ENCODE measurements at places on chromosomes 11 and 22. TPM values are rescaled to one million over a fixed set of nuclear protein-coding genes. Genes with fewer than 3 reads are reported as not detected.

The GLYATL1 gene
- not detected for total RNA-seq

The GLB1L3 gene
- total RNA-seq, result not detected

The POTEH gene
- total RNA-seq, result not detected

The AMOTL1 gene
- total RNA-seq, result 0.20 TPM

The GDPD4 gene
- total RNA-seq, result not detected

GRCh38 chr11:119189393-119189792, 4.1 kb downstream of the NHERF4 start:
- H3K4me1 ChIP-seq, result peaks cover 33% of the 10 kb centered on the region
- H3K27ac ChIP-seq, result no peak overlapping the region
- H3K36me3 ChIP-seq, result no peaks in the 10 kb centered on the region
- peaks cover 16% of the 10 kb centered on the region for H3K27me3 ChIP-seq
- DNase-seq, result no peak

DNA sequence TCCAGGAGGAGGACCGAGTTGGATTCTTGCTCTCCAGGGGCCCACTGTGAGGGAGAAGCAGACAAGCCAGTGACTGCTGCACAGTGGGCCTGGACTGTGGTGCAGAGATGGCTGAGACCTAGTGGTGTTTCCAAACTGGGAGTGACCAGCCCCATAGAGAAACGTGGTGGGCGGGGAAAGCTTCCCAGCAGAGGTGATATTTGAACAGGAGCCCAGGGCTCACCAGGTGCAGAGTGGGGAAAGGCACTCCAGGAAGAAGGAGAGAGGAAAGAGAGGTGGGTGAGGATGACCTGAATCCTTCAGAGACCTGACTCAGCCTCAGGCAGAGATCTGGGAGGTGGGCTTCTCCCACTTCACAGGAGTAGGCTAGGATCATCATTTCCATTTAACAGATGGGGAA, 52.1 kb upstream of the RASD2 start:
- peaks cover 27% of the 10 kb centered on the region for H3K27me3 ChIP-seq
- no peak overlapping the region for H3K27ac ChIP-seq
- H3K36me3 ChIP-seq, result no peaks in the 10 kb centered on the region
- DNase-seq, result no peak

GRCh38 chr11:115284773-115285172, 219.4 kb downstream of the CADM1 start:
- DNase-seq, result no peak
- no peak overlapping the region for H3K4me3 ChIP-seq
- H3K36me3 ChIP-seq, result no peaks in the 10 kb centered on the region
- no peak overlapping the region for H3K27ac ChIP-seq
- H3K27me3 ChIP-seq, result no peaks in the 10 kb centered on the region
- peaks cover 28% of the 10 kb centered on the region for H3K4me1 ChIP-seq

DNA sequence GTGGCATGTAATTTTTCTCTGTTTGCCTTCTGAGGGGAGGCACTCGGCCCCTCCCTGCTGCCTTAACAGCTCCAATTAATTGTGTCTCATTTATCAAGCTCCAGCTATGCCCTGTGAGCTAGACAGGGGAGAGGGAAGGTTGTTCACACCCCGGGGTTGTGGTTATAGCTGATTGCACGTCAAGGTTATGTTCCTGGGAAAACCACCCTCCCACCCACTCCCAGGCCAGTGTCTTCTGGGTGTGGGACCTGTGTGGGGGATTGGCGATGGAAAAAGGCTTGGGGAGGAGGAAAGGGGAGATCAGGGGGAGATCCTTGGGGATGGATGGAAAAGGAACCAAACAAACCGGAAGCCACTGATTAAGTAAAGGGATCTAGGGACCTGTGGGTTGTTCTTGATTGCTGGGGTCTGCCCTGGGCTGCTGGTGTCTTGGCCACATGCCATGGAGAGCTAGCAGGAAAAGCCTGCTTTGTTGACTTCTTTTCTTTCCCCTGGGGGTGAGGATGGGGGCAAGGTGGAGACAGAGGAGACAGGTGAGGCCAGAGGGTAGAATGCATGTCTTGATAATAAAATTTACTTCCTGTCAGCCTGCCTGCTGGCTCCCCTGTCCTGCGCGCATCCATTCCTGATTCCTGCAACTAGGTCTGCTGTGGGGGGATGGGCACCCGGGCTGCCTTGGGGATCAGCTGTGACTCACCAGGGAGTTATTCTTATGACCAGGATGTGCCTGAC, 13.5 kb upstream of the SORL1-AS1 start:
- no peak overlapping the region for H3K4me3 ChIP-seq
- H3K4me1 ChIP-seq, result peaks cover 71% of the 10 kb centered on the region
- no peaks in the 10 kb centered on the region for H3K27me3 ChIP-seq
- no peak overlapping the region for H3K27ac ChIP-seq

- peaks cover 19% of the 10 kb centered on the region for H3K36me3 ChIP-seq
- no peak overlapping the region for H3K27ac ChIP-seq
- H3K4me3 ChIP-seq, result no peak overlapping the region
- no peaks in the 10 kb centered on the region for H3K27me3 ChIP-seq
- H3K4me1 ChIP-seq, result no peaks in the 10 kb centered on the region
Observed at GRCh38 chr11:66233301-66233700, 35.1 kb upstream of the RAB1B start.

DNA sequence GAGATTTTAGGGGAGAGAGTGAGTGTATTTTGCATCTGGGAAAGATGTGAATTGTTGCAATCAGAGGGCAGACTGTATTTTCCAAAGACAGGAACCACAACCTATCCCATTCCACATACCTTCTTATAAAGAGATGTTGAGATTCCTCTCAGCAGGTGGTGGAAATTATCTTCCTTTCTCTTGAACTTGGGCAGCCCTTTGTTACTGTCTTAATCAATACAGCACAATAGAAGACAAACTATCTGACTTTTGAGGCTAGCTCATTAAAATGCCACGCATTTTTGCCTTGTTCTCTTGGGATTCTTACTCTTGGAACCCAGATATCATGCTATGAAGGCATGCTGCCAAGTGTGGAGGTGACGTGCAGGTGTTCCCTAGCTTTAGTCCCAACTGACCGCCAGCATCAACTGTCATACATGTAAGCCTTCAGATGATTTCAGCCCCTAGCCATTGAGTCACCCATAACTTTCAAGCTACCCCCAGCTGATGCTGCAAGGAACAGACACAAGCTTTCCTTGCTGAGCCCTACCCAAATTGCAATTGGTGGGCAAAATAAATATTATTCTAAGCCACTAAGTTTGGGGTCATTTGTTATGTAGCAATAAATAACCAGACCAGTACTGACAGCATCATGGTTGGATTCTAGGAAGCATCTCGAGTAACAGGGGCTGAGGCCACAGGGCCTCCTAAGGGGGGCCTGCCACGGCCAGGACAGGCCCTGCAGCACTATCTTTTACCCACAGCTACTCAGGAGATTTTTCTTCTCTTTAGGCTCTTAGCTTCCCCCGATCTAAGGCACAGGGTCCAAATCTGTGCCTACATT, 63.0 kb downstream of the RPL27A start:
- H3K4me3 ChIP-seq, result no peak overlapping the region
- no peak for DNase-seq
- no peaks in the 10 kb centered on the region for H3K36me3 ChIP-seq
- no peak overlapping the region for H3K27ac ChIP-seq
- H3K4me1 ChIP-seq, result peaks cover 22% of the 10 kb centered on the region

DNA sequence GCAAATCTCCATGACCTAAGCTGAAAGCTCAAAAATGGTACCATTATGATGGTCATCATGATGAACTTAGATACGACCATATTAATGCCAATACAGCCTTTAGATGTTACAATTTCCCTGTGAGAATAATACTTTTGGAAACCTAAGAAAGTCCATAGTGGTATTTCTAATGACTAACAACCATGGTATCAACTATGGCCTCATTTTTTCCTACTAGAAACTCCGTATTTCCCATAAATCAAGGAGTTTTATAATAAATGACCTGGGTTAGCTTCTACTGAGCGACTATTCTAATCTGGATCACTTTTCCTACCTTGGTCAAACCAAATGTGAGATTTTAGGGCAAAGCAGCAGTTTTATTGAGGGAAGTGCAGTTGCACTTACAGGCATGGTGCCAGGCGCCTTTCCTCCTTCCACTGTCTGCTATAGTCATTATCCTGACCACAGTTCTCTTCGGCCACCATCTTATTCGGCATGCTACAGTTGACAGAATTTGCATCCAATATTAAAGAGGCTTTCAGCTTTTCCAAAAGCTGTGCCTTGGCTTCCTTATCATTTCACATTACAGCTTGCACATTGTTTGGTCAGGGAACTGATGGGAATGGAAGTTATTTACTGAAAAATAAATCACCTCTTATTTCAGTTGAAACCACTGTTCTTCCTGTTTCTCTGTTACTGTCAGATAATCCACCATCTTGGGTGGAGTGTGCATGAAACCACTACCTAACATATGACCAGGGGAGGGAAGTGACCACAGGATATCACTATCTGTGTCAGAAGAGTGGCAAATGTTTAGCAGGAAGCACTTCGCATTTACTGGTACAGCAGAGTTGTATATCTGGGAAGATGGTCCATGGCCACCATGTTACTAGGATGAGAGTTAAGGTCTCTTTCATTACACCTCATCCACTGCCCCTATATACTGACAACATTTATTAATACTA, 74.5 kb upstream of the PICALM start:
- H3K4me1 ChIP-seq, result peaks cover 34% of the 10 kb centered on the region
- H3K27ac ChIP-seq, result no peak overlapping the region
- no peak for DNase-seq
- H3K36me3 ChIP-seq, result no peaks in the 10 kb centered on the region
- no peak overlapping the region for H3K4me3 ChIP-seq
- no peaks in the 10 kb centered on the region for H3K27me3 ChIP-seq

DNA sequence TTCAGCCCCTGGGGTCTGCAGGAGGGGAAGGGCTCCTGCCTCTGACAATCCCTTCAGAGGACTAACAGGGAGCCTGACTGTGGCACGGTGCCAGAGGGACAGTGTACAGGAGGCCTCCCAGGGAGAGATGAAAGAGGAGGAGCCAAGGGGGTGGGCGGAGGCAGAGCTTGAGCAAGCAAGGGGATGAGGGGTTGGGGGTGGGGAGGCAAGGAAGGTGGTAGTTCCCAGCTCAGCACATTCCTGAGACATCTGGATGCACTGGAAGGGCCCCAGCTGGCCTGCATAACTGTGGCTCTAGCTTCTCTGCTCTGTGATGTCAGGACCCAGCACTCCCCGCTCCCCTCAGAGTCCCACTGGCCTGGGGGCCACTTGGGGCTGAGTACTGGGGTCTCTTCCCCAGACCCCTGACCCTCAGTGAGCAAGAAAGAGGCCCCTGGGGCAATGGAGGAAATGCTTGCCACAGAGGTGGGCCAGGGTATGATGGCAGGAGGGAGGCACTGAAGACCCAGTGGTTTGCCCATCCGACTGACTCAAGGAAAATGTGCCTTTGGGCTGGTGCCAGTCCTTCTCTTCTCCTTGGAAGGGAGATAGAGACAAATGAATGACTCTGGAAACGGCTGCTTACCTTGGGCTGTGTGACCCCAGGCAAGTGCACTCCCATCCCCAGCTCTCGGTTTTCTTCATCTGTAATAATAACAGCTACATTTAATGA, 13.3 kb downstream of the CREB3L1 start:
- DNase-seq, result no peak
- peaks cover 16% of the 10 kb centered on the region for H3K4me1 ChIP-seq
